ENCODE measurements at places on chromosomes 7 and 10. TPM values are rescaled to one million over a fixed set of nuclear protein-coding genes. Genes with fewer than 3 reads are reported as not detected.

- no peak for DNase-seq
Measured at GRCh38 chr10:129045599-129045998, 421.4 kb upstream of the MGMT start.

The GATA3 gene
- total RNA-seq: 1.1 TPM

The GTF2IRD1 gene
- total RNA-seq: 12.4 TPM

DNA sequence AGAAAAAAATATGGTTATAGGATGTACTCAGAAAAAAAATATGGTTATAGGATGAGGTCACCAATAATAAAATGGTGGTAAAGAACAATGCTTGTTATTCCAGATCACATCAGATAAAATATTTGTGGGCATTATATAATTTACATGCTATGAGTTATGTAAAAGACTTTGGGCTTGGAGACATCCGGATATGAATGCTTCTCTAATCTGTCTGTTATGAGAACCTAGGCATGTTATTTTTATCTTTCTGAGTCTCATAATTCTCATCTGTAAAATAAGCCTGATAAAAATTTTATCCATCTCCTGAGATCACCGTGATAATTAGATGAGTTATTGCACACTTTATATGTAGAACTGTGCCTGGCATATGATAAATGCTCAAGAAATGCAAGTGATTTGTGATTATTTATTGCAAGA is 37.8 kb downstream of the DKK1 start:
- no peak for DNase-seq

GRCh38 chr7:86970547-86970946 is 88.9 kb downstream of the ELAPOR2 start:
- no peak for DNase-seq

The CD36 gene
- total RNA-seq: 2,707 TPM

GRCh38 chr10:99276848-99277486 is 41.3 kb upstream of the HPSE2 start:
- DNase-seq: no peak

DNA sequence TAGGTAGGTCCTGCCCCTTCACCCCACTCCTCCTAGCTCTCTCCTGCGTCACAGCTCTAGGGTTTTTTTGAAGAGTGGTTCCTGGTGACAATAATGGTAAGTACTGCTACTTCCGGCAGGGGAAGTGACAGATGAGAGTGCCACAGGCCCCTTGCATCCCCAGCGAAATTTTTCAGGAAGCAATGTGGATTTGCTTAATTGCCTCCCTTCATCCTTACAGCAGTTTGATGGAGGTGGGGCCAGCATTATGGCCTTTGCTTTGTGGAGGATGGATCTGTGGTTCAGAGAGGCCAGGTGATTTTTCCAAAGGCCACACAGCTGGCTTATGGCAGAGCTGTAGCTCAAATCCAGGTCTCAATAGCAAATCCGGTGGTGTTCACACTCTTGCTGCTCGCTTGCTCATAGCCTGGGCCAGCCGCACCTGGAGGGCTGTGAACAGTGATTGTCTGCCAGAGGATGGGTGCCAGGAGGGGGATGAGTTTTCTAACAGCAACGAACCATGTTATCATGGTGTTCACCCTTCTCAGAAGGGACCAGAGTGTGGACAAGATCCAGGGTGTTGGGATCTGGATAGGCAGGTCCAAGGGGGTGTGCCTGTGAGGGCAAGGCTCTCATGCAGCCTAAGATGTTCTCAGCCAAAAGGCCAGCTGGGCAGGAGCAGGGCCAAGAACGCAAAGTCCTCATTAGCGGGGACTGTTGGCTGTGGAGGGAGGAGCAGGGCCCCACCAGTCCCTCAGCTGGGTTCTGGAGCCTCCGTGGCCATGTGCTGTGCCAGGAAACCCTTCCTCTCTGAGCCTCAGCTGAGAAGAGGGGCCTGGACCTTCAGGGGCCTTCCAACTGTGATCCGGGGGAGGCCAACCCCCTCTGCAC is 89.0 kb downstream of the EMX2 start:
- no peak for DNase-seq

The ING3 gene
- total RNA-seq: 15.5 TPM

The CALML5 gene
- not detected for total RNA-seq

The SRRM3 gene
- total RNA-seq: 3.7 TPM

GRCh38 chr7:133520248-133520647 is 267.4 kb downstream of the EXOC4 start:
- no peak for DNase-seq

- no peak for DNase-seq
Measured at GRCh38 chr10:85570871-85571270, 795.7 kb downstream of the GRID1 start.

The FEZF1 gene
- 0.19 TPM for total RNA-seq

The KAZALD1 gene
- total RNA-seq: 1.4 TPM

DNA sequence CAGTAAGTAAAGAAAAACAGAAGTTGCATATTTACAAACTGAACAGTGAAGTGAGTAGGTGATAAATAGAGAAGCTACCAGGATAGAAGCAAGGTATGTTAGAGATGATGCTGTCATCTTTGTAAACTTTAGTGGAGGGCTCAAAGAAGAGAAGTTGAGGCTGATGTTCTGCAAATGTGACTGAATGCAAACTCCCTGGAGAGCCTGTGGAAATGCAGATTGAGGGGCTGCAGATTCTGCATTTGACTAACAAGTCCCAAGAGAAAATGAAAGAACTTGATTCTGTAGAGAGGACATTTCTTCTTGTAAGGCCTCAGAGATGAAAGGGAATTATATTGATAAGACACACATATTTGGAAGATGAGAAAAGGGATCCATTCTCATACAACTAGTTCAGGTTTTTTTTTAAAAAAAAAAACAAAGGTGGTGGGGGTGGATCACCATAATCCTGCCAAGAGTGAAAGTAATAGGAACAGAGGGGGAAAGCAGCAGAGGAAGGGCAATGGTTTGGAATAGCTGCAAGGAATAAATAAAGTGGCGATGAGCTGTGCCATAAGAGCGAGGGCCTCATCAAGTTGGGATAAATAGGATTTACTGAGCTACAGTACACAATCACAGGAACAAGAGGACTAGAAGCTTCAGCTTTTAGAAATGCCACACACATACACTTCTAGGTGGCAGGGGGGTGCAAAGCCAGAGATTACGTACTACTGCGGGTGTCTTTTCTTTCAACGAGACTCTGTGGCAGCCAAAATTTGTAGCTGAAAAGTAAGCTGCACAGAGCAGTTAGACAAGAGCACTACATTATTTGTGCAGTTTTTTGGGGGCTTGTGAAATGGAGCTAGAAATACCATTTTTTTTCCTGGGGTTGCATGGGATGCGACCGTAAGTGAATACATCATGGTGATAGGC is 778.5 kb downstream of the NRG3 start:
- no peak for DNase-seq

- no peak for DNase-seq
Measured at GRCh38 chr10:132557696-132558515, 20.3 kb downstream of the INPP5A start.

- DNase-seq: no peak
Measured at GRCh38 chr7:29806995-29807841, 910 bp downstream of the WIPF3 start.

The FMC1 gene
- 14.1 TPM for total RNA-seq

GRCh38 chr10:31554556-31554955 is 235.5 kb downstream of the ZEB1 start:
- no peak for DNase-seq

The RBP4 gene
- 1,096 TPM for total RNA-seq

DNA sequence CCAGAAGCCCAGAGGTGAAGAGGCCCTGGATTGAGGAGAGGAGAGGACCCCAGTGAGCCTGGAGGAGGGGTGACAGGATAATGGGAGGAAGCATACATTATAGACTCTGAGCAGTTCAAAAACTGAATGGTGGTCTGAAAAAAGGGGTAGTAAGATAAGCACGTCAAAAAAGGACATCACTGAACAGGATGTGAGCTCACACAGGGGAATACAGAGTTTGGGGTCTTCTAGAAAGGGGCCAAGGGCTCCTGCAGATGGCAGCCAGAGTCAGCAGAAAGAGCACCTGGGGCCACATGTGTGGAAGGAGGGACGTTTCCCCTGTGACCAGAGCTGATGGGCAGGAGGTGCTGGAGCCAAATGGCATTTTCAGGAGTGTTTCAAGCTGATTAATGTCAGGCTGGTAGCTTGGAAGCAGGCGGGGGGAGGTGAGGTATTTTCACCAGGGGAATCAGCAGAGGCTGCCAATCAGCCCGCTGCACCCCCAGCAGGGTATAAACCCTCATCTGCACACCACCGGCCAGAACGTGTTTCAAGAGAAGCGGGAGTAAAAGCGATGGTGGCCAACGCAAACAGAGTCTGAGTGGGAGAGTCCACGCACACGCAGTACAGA is 85.8 kb downstream of the TNS3 start:
- no peak for DNase-seq

The SEMA3E gene
- total RNA-seq: 1.5 TPM

DNA sequence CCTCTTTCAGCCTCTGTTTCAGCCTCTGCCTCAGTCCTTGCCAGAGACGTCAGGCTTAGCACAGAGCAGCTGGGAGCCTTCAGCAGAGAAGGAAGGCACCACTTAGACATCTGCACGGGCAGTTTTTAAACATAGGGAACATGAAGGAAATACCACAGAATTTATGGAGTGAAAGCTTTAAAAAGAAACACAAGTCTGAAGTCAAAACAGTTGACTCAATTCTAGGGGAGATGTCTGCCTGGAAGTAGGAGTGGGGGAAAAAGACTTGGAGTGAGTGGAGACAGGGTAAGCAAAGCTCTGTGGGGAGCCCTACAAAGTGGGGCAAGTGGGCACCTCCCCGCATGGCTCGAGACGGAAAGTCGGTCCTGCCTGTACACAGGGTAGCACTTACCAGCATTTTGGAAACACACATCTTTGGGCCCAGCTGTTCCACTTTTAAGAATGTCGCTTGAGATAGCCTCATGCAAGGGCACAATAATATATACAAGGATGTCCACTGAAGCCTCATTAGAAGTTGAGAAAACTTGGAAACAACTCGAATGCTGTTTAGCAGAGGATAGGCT is 5.0 kb upstream of the TBXAS1 start:
- DNase-seq: no peak

The EBF3 gene
- 50.8 TPM for total RNA-seq

DNA sequence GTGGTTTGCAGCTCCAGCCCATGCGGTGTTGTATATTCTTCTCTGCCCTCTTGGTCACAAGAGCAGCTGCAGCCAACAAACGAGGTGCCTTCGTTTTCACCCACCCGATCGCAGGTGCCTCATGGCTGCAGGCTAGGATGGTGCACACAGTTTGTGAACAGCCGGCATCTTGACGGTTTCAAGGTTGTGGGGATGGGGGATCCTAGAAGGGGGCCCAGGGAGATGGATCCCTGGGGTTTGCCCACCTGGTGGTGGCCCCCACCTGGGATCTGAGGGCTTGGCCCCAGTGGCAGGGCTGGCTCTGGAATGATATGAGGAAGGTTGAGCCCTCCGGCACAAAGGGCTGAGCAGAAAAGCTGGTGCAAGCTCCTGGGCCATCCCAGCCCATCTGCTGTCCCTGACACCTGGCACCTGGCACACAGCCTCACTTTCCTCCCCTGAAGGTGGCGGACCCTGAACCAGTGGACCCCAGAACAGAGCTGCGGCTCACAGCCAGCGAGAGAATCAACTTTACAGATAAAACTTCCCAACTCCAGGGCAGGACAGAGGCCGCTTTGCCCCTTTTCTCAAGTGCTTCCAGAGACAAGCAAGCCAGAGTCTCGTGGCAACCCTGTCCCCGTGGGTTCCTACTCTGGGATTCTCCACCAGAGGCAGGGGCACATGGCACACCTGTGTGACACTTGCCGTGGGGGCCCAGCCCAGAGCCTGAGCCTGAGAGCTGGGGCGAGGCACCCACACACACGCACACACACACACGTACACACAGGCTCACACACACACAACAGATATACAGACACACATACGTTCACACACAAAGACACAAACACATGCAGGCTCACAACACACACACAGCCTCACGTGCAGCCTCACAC is 177.3 kb upstream of the PPP2R2D start:
- no peak for DNase-seq

DNA sequence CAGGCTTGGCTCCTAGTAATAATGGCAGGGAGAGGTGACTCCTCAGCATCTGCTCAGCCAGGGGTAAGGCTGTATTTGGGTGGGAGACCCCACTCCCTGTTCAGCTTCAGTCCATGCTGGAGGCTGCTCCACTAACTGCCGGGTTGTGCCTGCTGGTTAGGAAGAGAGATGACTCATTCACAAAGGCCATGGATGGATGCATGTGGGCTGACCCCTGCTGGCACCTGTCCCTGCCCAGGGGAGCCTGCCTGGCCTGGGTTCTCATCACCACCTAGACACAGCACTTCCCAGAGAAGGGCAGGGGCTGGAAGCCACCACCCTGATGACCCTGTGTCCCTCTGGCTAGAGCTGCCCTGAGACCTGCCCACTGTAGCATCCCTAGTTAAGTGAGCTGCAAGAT is 59.0 kb downstream of the VSTM4 start:
- DNase-seq: no peak

GRCh38 chr7:83547526-83547925 is 101.4 kb downstream of the SEMA3E start:
- no peak for DNase-seq

The SGPL1 gene
- total RNA-seq: 35.3 TPM

Data from omental fat pad (tissue), 4 donors.